ENCODE measurements at places on chromosomes 16 and 17.

- DNase-seq: no peak
Measured at GRCh38 chr17:4480929-4481898, 17.5 kb upstream of the SPNS2 start.

DNA sequence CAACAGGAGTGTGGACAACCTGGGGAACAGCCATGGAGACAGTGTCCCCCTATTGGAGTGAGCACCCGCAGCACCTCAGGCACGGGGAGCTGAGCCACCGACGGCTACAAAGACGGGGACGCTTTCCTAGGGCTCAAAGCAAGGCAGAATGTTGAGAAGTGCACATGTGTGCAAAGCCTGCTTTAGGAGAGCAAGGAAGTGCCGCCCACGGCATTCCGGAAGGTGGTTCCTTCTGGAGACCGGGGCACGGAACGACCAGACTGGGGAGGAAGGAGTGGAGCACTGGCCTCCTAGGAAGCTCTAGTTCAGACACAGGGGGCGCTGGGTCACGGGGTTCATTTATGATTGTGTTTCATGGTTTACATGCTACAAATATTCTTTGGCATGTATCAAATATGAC, 52.2 kb downstream of the TBC1D16 start:
- no peak for DNase-seq

- peak; percentile 47 for DNase-seq
Measured at GRCh38 chr17:40093005-40093579, 7.3 kb downstream of the NR1D1 start.

GRCh38 chr17:77892469-77893143, 65.9 kb upstream of the TNRC6C start:
- peak; percentile 68 for DNase-seq

DNA sequence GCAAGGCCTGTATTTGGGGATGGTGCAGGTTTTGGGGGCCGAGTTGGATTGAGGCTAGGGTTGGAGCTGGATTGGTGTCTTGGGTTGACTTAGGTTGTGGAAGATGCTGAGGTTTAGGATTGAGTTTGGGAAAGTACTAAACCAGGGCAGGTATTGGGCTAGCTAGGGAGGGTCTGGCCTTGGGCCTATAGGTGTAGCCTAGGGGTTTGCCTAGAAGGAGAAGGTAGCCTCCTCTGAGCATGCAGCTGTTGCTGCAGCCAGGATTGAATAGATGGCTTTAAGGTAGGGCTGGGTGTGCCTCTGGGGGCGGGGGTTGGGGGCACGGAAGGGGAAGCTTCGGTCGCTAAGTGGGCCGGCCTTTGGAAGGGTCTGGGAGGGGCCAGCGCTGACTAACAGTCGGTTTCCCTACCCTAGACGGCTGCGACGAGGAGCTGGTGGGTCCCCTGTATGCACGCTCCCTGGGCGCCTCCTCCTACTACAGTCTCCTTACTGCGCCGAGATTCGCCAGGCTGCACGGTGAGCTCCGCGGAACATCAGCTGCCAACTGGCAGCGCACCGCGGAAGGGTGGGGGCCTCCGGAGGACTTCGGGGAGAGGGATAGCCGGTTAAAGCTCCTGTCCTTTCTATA, 1.2 kb downstream of the CNTNAP1 start:
- peak; percentile 64 for DNase-seq

- DNase-seq: no peak
Measured at GRCh38 chr17:57368637-57369336, 112.5 kb downstream of the MSI2 start.

DNA sequence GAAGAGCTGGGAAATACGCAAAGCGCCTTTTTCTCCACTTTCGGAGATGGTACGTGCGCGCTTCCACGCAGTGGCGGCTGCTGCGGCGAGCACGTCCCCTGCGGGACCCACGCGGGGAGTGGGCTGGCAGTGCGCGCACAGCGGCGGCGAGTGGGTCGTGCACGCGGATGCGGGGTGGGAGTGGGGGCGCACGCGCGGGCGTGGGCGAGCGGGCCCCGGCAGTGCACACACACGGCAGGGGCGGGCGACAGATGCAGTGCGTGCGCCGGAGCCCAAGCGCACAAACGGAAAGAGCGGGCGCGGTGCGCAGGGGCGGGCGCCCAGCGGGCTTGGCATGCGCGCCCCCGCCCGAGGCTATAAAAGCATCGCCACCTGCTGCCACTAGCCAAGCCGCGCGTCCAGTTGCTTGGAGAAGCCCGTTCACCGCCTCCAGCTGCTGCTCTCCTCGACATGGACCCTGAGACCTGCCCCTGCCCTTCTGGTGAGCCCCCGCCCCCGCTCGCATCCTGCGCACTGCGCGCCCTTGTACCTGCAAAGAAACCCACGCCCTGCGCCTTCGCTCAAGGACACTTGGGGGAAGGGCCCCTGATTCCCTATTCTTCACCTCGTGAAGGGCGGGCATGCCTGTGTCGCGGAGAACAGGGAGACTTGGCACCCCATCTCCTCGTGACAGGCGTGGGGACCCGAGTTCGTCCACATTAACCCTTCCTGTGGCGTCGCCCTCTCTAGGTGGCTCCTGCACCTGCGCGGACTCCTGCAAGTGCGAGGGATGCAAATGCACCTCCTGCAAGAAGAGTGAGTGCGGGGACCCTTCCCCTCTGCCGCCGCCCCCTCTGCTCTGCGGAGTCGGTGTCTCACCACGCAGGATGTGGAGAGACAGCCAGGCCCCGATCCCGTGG, at the start of gene MT3:
Gene MT3 (plus strand): TSS at position 388 of the 899 bp plus-strand sequence. CDS start 63 bp downstream, at position 451.
- DNase-seq: peak; percentile 82

- no peak for DNase-seq
Measured at GRCh38 chr16:4780235-4780634, 7.9 kb downstream of the SEPTIN12 start.

DNA sequence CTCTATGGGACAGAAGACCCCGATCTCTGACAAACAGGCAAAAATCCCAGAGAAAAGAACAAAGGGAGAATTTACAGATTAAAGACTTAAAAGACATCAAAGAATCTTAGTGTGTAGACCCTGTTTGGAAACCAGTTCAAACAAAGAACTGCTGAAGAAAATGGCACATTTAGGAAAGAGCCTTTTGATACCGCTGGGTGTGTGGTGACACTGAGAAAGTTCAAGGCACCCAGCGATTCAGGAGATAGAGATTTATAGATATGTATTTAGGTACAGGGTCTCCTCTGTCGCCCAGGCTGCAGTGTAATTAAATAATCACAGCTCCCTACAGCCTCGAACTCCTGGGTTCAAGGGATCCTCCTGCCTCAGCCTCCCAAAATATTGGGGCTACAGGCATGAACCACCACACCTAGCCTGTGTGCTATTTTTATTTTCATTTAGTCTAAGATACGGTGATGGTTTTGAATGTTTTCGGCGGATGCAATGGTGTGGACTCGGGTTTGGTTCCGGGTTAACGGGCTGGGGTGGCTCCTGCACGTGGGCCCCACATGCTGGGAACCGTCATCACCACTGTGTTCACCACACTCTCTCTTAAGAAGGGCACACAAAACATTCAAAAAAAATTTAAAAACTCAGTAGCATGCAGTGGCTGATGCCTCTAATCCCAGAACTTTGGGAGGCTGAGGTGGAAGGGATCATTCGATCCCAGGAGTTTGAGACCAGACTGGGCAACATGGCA, 114.0 kb downstream of the ZNF778 start:
- DNase-seq: no peak

- DNase-seq: peak; percentile 76
Measured at GRCh38 chr17:4199818-4200402, 56.9 kb downstream of the CYB5D2 start.

DNA sequence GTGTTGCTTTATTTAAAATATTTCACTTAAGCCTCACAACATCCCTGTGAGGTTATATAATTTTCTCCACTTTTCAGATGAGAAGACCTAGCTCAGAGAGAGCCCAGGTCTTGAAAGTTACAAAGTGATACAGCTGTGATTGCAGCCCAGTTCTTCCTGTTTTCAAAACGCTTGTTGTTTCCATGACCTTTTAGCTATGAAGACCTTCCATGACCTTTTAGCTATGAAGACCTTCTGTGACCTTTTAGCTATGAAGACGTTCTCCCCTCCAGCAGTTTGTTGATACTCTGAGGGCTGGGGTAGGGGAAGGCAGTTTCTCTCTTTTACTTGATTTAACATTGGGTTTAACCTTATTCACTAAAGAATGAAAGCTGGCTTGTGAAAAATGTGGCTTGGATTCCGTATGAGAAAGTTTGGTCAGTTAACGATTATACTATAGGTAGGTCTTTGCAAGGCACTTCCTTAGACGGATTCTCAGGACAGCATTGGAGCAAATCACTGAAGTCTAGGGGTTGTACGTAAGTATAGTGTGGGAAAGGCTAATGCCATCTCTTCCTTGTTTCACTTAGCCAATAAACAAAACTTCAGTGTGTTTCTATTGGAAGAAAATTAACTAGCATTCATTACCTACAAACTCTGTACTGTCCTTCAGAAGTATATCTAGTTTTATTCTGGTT, 20.7 kb downstream of the PHKB start:
- no peak for DNase-seq

DNA sequence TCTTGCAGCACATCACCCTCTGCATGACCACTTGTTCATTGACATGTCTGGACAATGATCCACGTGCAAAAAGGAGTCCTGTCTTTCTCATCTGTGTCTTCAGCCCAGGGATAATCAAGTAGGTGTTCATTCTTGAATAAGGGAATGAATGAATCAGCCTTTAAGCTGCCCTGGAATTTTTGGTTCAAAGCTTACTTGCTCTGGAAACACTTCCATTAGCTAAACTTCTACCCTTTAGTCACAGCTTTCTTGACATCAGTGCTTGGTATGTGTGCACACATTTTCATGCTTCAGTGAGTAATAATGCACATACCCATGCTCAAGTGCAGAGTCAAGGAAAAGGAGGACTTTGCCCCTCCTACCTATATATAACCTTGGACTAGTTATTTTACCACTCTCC, 103.0 kb upstream of the CDH13 start:
- DNase-seq: no peak

GRCh38 chr17:12853921-12854320, 64.6 kb downstream of the ARHGAP44 start:
- no peak for DNase-seq

- DNase-seq: no peak
Measured at GRCh38 chr17:74157366-74157765, 46.1 kb upstream of the RPL38 start.

DNA sequence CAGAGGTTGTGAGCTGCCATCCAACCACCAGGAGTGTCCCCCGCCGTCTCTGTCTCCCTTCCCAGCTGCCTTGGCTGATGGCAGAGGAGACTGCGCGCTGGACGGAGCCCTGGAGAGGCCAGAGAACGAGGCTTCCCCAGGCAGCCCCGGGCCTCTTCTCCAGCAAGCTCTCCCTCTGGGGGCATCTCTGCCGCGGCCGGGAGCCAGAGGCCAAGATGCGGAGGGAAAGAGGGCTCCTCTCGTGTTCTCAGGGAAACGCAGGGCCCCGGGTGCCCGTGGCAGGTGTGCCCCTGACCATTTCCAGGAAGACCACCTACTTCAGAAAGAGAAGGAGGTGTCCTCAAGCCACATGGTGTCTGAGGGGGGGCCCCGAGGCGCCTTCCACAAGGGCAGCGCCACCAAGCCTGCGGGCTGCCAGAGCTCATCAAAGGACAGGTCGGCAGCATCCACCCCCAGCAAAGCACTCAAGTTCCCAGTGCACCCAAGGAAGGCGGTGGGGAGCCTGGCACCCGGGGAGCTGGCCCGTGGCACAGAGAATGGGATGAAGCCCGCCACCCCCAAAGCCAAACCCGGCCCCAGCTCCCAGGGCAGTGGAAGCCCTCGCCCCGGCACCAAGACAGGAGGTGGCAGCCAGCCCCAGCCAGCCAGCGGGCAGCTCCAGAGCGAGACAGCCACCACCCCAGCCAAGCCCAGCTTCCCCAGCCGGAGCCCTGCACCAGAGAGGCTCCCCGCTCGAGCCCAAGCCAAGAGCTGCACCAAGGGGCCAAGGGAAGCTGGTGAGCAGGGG, 14.8 kb upstream of the ZFPM1 start:
- no peak for DNase-seq

GRCh38 chr17:46826116-46826515, 7.6 kb upstream of the WNT3 start:
- DNase-seq: no peak

DNA sequence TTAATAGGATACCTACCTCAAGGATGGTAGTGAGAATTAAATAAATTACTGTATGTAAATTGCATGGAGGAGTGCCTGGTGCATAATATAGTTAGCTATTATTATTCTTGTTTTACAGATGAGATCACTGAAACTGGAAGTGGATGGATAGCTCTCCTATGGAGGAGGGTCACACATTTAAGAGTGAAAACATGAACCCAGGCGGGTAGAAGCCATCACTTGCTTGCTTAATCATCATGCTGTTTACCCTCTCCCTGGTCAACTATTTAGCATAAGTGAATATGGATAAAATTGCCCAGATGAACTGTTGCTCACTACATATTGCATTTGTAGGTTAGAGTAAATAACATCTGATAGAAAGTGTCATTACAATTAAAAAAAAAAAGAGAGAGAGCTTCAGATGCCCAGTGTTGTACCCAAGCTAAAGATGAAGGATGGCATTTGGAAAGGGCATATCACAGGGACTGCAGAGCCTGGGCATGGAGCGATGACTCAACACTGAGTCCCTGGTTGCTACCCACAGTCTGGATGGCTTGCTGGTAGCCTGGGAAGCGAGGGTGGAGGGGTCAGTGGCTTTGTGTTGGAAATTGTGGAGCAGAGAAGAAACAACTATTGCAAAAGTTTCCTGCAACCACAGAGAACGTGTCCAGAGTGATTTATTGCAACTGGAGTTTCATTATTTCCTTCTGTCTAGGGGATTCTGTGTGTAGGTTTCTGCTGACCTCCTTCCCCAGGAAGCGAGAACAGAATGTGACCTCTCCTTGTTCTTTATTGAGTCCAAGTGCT, 414.4 kb downstream of the SHISA9 start:
- no peak for DNase-seq

DNA sequence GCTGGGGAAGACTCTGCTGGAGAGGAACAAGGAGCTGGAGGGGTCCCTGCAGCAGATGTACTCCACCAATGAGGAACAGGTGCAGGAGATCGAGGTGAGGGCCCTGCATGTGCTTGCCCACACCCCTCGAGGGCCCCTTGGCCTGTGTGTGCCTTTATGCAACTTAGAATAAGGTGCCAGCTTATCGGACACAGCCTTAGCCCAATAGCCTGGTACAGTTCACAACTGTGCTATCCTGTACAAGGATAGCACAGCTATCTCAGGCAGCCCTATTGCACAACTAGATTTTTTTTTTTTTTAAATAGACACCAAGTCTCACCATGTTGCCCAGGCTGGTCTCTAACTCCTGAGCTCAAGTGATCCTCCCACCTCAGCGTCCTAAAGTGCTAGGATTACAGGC, 12.1 kb downstream of the CDR2L start:
- DNase-seq: no peak

DNA sequence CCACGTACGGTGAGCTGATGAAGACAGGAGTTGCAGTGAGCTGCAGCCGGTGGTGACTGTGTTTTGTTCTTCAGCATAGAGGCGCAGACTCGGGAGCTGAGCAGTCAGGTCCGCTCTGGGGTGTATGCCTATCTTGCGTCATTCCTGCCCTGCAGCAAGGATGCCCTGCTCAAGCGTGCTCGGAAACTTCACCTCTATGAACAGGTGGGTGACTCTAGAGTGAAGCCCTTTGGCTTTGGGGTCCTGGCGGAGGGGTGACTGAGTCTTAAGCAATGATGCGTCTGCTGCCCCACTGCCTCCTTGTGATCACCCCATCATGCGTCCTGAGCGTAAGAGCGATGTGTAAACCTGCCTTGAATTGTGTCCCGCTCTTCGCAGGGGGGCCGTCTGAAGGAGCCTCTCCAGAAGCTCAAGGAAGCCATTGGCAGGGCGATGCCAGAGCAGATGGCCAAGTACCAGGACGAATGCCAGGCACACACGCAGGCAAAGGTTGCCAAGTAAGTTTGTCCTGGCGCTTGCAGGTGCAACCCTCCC, 22.9 kb downstream of the UBN1 start:
- no peak for DNase-seq
